ENCODE measurements at places on chromosomes 7 and 10.

DNA sequence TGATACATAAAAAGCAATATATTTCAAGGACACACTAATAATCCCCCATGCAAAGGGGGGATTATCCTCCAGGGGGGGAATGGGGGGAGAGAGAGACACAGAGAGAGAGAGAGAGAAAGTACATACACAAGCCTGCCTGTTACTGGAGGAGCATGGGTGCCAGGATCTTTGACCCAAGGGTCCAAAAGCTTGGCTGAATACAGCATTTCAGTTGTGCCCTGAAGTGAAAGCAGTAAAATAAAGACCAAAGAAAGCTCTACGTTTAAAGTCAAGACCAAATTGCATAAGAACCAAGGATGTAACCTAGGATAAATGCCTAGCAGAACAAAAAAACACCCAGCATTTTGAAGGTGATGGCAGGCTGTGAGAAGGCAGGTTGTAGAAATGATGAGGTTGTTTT, 27.8 kb upstream of the ITGB8 start:
- no peak for DNase-seq

DNA sequence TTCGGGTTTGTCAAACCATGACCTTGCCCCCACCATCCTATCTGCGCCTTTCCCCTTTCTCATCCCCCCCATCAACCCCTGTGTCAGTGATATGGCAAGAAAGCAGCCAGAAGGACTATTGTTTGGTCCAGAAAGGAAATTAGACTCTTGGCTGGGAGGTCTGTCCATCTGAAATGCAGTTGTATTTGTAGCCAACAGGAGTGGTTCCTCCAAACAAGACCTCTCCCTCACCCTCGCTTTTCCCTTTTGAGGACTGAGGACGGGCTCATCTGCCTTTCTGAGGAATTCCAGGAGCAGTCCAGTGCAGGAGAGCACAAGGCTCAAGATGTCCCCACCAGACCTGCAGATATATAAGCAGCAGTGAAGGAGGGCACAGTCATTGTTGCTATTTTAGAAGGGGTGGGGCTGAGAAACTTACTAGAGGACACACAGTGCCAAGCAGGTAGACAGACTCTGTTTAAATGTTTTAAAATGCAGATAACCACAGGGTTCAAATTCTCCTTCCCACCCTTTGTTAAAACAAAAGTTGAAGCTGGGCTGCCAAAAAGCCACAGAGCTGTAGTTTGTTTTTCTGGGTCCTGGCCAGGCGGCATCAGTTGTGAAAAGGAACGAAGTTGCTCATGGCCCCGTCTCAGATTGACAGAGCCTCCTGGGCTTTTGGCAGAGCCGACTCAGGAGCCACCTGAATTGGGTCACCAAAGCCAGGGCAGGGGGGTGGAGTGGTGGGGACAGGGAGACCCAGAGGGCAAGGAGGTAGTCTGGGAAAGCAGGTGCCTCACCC, 37.3 kb downstream of the CYP17A1 start:
- DNase-seq = no peak

DNA sequence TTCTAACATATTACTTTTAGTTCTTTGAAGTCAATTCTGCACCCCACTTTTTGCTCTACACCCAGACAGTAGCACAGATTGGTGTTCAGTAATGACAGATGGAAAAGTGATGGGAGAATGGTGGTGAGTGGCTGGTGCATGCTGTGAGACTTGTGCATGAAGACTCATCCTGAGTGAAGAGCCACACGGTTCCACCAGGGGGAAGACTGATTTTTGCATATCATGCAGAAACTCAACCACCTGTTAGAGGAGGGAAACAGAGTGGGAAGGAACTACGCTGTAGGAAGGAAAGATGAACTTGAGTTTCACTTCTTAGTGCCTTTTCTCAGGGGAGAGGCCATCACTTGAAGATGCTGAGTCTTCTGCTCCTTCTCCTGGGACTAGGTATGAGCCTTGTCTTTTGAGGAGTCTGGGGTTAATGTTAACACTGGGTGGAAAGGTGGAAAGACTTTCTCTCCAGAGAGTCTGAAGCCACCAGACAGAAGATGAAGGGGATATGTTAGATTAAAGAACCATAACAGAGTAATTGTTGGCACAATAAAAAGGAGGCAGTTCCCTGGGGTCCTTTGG, 9.3 kb upstream of the PRSS1 start:
- no peak for DNase-seq

- peak; percentile 54 for DNase-seq
These were observed 46.2 kb upstream of the ZNF716 start for GRCh38 chr7:57403601-57404342.

- no peak for DNase-seq
These were observed 783 bp downstream of the ANLN start for GRCh38 chr7:36390199-36391090.

GRCh38 chr7:92653136-92653535, 62.9 kb upstream of the FAM133B start:
- DNase-seq = no peak

- DNase-seq = no peak
These were observed 55.0 kb downstream of the ICA1 start for GRCh38 chr7:8206956-8207355.

- no peak for DNase-seq
These were observed 253.1 kb upstream of the IGFBP3 start for GRCh38 chr7:46174196-46174580.

DNA sequence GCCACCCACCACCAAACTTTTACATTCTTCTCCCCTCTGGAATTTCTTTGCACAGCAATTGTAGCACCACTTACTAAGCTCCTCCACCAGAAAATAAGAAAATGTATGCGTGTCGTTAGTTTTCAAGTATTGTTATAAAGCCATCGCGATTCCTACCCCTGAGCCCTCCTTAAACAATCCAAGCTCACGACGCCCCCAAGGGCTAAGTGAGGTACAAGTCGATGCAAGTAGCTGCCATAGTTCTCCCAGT, 1.3 kb downstream of the FRAT2 start:
- no peak for DNase-seq

- no peak for DNase-seq
These were observed 28.2 kb downstream of the ASNS start for GRCh38 chr7:97844036-97844435.

GRCh38 chr7:116834815-116835504, 27.4 kb upstream of the CAPZA2 start:
- no peak for DNase-seq

DNA sequence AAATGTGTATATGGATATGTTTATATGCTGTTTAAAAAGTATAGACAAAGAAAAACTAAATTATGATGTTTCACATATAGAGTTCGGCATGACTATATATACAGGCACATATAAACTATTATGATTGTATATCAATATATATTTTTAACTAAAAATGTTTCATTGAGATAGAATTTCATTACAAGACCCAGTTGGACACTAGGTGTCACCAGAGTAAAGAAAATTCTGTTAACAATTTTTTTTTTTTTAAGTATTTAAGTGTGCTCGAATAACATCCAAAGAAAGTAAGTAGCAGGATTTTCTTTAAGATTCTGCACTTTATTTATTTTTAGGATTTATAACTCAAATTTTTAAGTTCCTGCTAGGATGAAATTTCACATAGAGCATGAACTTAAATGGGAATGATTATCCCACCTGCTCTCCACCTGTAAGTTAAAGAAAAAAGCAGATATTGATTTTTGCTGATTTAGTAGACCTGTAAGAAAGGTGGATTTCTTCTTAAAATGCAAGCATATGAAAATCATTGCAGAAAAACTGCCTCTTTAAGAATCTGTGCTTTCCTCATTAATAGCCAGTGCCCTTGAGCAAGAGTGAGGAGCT, 961.5 kb downstream of the PCDH15 start:
- peak; percentile 57 for DNase-seq

Data from pons (tissue), 1 donor.